Stimulated activated CD4-positive, alpha-beta T cell treated with anti-CD3 and anti-CD28 coated beads, TNF-alpha, amount 100 ng/mL, for 48 hours (primary cell): ENCODE measurements at places on chromosomes 4 and X.

DNA sequence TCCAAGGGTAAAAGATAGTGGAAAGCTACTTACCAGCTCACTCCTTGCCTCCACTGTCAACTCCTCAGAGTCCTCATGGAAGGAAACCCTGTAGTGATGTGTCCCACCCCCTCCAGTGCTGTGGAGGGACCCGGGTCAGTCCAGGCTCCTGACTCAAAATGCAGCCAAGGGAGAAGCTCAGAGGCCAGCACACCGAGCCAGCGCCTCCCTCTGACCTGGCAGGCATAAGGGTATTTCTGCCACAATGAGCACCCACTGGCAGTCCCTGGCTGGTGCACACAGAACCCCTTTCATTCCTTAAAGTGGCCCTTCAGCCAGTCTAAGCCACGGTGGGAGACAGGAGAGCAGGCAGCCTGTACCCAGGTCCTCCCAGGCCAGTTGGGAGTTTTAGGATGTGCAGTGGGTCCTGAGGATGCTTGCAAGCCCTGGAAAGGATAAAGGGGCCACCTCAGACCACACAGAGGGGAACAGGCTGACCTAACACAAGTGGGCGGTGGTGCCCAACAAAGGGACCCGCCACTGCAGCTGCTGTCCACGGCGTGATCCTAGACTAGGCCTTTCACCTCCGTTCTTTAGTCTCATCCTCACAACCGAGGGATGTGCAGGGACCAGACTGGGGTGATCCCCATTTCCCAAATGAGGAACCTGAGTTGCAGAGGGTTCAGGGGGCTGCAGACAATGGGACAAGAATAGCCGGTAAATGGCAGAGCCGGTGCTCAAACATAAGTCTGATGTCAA lies 5.7 kb downstream of the JAKMIP1 start:
- DNase-seq = no peak

- DNase-seq = no peak
Observed at GRCh38 chr4:40828661-40829060, 78.9 kb downstream of the NSUN7 start.

GRCh38 chr4:175252642-175253041 lies 334.5 kb downstream of the ADAM29 start:
- DNase-seq = no peak

- no peak for DNase-seq
Observed at GRCh38 chr4:22091906-22092305, 143.3 kb upstream of the KCNIP4 start.

- DNase-seq = no peak
Observed at GRCh38 chr4:53599632-53600031, 8.3 kb upstream of the LNX1 start.

DNA sequence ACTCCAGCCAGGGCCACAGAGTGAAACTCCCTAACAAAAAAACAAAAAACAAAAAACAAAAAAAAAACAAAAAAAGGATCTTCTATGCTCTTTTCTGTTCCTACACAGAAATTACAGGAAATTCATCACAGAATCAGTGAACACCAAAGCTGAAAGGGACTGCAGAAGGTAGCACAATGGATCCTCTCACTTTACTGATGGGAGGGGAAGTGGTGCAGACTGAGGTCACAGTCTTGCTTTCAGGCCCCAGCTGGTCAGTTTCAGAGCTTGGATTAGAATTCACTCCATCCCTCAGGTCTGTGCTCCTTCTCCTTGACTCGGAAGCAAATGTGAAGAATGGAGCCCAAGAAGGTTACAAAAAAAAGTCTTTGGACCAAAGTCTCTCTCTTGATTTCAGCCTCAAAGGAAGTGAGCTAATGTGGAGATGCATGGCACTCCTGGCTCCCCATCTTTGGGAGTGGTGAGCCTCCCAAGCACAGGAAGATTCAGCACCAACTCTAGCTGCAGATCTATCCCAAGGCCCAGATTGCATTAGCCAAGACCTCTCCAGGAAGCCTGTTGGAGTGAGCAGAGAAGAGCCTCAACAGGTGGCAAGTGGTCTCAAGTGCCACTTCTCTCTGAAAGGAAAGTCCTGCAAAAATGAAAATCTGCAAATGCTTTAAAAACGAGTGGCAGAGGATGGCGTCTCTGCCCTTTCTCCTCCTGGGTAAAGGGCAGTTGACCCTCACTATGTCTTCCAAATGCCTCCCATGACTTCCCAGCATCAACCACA lies 176.0 kb downstream of the MAML3 start:
- DNase-seq = no peak
